NCI-H1436 (cell line): ENCODE measurements at places on chromosomes 1 and 21.

DNA sequence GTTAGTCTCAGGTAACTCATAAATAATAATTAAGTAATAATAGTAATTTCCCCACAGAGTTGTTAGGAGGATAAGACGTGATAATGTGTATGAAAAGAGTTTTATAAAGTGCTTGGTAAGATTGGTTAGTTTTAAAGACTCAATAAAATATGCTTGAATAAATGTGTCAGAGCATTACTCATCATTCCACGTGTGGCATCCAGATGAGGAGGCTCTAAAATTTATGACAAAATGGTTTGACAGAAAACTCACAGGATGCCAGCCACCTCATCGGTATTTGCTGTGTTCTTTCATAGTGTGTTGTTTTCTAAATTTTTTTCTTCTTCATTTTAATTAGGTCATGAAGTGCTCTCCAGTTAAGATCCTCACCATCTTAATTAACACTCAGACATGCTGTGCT, 19.1 kb upstream of the SPAG17 start:
- DNase-seq: no peak

- DNase-seq: no peak
These were observed 30.0 kb downstream of the LRRC3 start for GRCh38 chr21:44485254-44485793.

- no peak for DNase-seq
These were observed 19.4 kb downstream of the VANGL2 start for GRCh38 chr1:160419838-160420169.

DNA sequence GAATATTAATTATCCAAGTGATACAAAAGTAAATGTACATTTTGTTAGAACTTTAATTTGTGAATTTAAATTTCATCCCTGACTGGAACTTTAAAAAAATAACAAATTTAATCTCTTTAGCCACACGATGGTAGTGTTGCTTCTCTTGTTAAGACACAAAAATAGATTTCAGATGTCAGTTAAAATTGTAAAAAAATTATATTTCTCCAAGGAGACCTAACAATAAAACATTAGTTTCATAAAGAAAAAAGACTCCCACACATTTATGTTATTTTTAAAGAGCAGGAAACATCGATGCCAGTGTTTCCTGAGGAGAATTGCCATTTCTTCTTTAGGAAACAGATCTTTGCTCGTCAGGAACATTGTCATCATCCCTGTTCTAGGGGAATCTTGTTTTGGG, 74.0 kb upstream of the DEPDC1 start:
- DNase-seq: no peak

GRCh38 chr1:14217384-14217783, 381.1 kb upstream of the KAZN start:
- no peak for DNase-seq

- DNase-seq: no peak
These were observed 1.2 kb downstream of the TNFRSF8 start for GRCh38 chr1:12064073-12064969.

GRCh38 chr1:46749921-46750404, 31.0 kb upstream of the EFCAB14 start:
- no peak for DNase-seq

- DNase-seq: no peak
These were observed 62.5 kb downstream of the CD58 start for GRCh38 chr1:116508085-116508983.

DNA sequence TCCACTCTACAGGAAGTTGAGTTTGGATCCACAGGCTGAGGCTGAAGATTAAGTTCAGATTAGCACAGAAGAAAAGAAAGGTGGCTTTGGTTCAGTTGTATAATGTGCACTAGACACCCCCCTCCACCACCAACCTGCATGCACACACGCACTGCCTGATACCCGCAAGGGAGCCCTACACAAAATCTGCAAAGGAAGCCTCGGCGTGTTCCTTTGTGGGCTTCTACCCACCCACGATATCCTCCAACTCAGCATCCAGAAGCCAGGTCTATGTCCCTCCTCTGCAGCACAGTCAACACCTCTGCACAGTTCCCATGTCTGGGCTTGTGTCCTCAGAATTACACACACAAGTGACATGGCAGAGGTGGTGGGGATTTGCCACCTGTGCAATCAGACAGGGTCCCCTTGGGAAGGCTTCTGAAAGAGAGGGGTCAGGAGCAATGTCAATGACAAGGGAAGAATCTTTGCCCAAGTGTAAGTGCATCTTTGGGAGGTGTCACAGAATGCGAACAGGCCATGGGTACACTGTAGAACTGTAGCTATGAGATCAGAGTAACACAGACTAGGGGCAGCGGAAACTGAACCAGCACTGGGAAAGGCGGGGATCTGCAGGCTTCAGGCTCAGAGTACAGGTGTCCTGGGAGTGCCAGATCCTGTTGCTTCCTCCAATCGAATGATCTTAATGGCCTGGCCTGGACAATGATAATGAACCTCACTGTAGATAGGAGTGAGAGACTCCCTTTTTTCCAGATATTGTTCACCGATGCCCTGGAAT, 148.6 kb upstream of the ETV3 start:
- no peak for DNase-seq

- DNase-seq: no peak
These were observed 39.1 kb upstream of the SELENON start for GRCh38 chr1:25760871-25761270.

- no peak for DNase-seq
These were observed 14.5 kb downstream of the NPHP4 start for GRCh38 chr1:5977494-5978444.

DNA sequence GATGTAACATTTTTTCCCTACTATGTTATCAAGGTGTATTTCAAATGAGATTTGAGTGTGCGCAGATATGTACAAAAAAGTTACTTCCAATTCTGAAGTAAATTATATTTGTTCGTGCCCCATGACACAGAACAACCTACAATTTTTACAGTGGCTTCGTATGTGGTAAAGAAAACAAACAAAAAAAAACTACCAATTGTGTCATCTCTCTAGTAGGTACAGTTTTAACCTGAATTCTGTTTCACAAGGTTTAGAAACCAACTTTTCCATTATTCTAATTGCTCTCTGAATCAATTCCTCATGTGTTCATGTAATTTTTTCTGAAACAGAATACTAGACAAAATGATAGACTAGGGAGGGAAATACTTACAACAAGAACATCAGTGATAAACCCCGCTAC, 7.4 kb downstream of the SCAF4 start:
- no peak for DNase-seq

DNA sequence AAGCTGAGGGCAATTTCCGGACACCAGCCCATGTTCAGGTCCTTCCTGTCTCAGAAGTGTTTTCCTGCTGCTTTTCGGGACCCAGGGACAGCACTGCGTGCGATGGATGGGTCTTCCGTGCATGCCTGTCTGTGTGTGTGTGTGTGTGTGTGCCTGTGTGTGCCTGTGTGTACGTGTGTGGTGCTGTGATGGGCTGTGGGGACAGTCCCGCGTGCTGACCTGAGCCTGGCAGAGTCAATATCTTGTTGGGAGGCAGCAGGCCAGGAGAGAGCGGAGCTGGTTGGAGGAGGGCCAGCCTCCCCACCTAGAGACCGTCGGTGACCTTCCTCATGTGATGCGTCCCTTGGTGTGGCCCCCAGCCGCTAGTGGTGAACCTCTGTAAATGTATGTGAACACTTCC, 13.7 kb downstream of the SKI start:
- DNase-seq: no peak

GRCh38 chr1:47569681-47570470, 132.0 kb downstream of the FOXD2 start:
- DNase-seq: no peak

GRCh38 chr1:41728403-41729202, 190.1 kb downstream of the HIVEP3 start:
- peak; percentile 8 for DNase-seq

DNA sequence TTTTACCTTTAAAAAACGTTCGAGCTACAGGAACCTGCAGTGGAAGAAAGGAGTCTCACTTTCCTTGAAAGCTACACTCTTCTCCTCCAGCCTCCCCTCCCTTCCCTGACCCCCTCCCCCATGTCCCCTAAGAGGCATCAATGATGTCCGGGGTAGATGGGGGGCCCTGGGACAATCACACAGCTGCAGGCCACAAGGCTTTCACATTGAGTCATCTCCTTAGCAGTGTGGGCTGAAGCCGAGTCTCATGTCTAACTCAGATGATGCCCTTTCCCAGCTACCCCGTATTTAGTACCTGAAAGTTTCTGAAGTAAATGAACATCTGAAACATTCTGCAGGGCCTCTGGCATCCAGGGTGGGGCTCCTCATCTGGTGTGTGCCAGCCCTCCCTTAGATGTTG, 6.3 kb upstream of the GPR25 start:
- DNase-seq: no peak

GRCh38 chr21:45860493-45861155, 120.9 kb upstream of the COL6A1 start:
- no peak for DNase-seq

DNA sequence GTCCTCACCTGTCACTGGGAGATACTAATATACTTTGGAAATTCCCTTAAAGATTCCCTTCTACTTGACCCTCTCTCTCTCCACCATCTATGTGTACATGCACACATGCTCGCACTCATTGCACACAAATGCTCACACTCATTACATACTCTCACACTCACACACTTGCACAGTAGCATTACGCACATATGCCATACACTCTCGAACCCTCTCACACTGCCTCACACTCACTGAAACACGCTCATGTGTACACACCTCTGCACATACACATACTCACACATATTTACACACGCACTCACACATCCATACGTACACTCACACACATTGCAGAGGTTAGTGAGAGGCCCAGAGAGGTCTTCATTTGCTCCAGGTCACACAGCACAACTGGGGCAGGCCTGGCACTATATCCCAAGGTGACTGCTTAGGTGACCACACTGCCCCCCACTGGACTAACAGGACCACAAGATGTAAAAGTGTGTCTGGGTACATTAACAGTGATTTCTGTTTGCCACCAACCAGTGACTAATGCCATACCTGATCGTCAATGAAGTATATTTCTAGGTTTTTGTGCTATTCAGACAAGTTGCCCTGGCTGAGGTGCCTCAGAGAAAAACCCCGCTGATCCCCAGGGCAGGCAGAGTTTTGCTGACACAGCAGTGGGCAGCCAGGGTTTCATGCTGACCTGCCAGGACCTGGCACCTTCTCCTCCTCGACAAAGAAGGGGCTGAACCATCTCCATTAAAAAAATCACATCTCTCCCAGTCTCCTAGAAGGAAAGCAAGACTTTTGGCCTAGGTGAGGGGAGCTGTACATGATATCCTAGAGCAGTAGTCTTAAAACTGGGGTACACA, 28.5 kb upstream of the CAMK1G start:
- no peak for DNase-seq

- DNase-seq: no peak
These were observed 32.3 kb downstream of the LAMB3 start for GRCh38 chr1:209619696-209620486.

DNA sequence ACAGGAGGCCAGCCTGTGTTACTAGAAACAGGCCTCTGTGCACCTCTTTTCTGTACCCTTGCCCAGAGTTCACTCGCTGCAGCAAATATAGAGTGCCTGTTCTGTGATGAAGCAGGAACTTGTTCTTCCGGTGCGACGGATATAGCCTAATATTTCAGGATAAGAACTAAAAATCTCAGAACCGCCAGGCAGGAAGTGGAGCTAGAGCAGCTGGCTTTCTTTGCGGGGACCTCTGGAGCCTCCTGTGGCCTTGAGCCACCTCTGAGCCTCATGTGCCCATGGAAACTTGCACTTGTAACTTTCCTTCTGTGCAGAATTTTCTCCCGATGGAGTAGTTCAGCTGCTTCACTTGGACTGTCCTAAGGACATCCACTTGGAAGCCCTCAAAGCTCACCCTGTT, 44.5 kb upstream of the VAMP3 start:
- no peak for DNase-seq

GRCh38 chr1:151371370-151372057, 991 bp downstream of the SELENBP1 start:
- DNase-seq: no peak

DNA sequence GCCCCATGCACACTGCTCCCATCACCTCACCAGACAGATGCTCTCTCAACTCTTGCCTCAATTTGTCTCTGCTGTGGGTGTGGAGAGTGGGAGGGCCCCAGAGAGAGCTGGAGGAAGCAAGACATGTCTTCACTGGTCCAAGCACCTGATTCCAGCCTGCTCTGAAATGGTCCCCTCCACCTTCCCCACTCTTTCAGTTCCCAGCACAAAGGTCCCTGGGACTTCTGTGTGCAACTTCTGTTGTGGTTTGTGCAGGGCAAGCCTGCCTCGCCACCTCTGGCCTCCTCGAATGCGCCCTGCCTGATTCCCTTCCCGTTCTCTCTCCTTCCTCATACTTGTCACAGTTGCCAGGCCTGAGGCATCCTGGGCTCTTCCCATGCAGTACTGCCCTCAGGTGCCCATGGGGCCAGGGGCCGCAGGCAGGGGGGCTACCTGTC, 119.3 kb downstream of the SYT2 start:
- no peak for DNase-seq

- no peak for DNase-seq
These were observed 38.9 kb downstream of the HHAT start for GRCh38 chr1:210367566-210367965.
